ENCODE measurements at places on chromosomes 3 and 15.

DNA sequence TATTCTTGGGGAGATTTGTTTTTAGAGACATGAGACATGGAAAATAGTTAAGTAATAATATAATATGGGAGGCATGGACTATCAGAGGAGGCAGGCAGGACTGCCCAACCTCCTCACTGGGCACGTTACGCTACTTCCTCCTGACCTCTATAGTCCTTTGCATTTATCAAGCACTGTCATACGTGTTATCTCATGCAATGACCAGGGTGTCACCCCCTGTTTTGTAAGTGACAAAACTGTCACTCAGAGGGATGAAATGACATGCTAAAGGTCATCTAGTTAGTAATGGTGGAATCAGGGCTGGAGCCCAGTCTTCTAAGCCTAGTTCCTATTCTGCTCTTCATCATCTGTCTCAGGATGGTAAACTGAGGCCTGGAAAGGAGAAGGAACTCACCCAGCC, 66.7 kb downstream of the ST6GAL1 start:
- DNase-seq = no peak

DNA sequence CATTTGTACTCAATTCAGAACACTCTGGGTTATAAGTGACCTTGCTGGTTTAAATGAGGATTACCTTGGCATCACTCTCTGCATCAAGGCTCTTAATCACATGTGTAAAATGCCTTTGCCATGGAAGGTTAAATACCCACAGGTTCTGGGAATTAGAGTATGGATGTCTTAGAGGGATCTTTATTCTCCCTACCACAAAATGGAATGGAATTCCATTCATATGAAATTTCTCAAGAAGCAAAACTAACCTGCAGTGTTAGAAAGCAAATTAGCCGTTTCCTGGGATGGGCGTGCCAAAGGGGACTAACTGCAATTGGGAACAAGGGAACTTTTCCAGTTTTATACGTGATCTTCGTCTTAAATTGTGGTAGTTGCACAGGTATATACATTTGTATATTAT, 39.8 kb downstream of the TBL1XR1 start:
- no peak for DNase-seq

DNA sequence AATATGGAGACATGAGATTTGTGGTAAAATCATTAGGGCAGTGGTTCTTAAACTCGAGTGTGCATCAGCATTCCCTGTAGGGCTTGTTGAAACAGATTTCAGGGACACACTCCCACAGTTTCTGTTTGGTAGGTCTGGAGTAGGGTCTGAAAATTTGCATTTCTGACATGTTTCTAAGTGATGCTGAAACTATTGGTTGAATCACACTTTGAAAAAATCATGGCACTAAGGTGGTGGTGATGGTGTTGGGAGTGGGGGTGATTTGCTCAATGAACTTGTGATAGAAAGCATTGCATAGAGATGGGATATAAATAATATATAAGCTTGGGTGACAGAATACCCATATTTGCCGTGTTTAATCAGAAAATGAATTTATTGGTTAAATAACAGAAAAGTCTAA, 11.3 kb downstream of the MITF start:
- DNase-seq = no peak

DNA sequence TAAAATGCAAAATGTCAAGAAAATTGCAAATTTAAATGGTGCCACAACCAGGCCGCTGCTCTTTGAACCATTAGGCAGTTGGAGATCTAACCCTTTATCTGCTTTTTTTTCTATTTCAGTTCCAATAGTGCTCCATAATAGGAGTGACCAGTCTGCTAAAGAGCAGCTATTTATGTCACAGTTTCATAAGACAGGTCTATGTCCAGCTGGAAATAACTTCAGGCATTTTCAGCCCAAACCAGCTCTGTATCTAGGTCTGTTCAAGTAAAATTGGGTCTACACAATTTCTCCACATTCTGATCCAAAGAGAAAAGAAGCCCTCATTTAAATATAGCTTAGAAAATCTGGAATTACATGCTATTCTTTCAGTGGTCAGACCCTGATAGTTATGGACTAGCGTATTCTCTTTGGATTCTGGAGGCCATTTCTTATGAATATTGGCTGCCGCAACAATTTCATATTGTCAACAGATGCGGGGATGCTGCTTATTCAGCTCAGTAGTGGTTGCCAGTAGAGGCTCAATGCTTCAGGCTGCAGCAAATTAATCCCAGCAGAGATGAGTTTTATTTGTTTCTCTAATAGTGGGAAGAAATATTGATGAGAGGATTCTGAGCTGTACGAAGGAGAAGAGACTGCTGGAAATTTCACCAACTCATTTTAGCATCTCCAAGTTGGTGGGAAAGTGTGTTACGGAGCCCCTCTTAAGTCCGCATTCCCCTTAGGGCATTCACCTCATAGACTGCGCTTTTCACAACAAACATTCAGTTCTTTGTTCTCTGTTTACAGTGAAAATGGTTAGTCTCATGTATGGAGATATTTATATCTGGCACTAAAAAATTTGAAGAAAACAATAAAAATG, 887.0 kb downstream of the ROBO1 start:
- peak; percentile 75 for DNase-seq

GRCh38 chr3:44712455-44713075, at the start of gene ZNF502:
Gene ZNF502 (plus strand): TSS chr3:44712660. CDS start chr3:44720262, 7,602 bp downstream.
- DNase-seq = peak; percentile 81

DNA sequence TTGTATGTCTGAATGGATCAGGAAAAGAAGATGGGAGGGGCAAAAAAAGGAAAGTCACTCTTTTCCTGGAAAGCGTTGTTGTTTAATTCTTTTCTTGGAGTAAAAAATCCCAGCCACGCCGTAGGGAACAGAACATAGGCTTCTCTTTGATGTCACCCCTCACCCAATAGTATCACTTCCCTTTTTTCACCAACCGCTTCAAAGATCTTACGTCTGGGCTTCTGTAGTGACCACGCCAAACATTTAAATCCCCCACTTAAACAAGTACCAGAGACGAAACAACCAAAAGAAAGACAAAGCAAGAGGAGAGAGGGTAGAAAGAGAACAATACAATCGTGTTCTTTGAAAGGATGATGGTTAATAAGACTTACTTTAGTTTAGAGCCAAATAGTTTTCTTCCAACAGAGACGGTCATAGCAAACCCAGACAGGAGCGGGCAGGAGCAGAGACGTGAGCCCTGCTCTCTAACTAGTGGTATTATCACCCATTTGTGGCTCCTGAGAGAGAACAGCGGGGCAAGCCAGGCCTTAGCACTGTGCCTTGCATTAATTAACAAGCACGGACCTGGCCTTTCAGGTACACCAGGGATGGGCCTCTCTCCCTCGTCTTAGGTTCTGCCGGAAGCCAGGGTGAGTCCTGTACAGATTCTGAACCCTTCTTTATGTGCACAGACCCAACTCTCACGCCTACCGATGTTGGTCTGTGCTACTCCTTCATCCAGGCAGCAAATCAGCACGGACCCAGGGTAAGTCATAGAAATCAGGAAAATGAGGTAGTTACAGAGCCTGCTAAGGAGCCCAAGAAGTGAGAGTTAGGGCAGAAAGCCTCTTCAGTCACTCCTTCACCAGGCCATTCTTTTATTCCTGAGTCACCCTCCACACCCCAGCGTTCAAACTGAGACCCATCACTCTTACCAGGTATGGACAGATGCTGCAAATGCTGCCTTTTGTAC, 28.2 kb upstream of the BCL6 start:
- DNase-seq = peak; percentile 33

GRCh38 chr3:15329046-15330005, 3.1 kb downstream of the SH3BP5 start:
- DNase-seq = no peak

DNA sequence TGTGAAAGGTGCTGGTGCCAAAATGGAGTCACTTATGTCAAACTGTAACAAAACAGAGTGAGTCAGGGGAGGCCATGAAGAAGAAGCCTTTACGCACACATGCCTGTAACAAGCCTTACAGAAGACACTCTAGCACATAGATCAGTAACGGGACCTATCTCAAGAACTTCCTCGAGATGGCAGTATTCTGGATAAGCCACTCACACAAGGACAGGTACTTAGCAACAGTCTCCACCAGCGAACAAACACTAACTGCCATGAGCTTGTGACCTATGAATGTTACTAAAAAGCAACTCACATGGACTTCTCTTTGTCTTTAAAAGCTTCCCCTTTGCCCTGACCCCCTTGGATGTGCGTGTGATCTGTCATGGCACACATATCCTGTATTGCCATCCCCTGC, 235.1 kb downstream of the CD47 start:
- no peak for DNase-seq

GRCh38 chr3:144775551-144775950, 803.9 kb downstream of the DIPK2A start:
- peak; percentile 54 for DNase-seq

DNA sequence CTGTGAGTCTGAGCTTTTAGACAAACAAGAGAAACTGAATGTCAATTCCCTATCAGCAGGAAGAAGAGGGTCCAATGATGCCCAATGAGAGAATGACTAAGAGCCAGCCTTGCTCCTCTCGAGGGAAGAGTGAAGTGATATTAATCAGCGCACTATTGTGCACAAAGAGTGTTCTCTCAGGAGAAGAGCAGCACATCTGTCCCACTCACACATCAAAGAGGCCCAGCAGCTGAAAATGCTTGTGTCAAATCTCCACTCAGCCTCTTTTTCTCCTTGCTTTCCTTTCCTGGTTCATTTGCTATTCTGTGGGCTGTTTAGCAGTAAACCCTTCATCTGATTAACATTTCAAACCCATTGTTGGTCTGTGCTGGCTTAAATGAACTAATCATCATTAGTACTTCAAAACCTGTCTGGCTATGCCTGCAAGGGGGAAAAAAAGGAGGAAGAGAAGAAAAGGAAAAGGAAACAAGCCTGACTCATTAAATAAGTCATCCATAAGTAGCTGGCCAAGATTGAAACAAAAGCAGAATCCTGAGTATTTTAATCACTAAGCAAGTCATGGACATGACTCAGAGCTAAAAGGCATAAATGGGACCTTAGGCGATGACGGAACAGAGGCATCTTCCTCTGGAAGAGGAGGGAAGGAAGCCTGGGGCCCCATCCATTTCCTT, 912.7 kb downstream of the TUSC7 start:
- DNase-seq = no peak

GRCh38 chr15:62452026-62452425, 286.9 kb upstream of the C2CD4B start:
- DNase-seq = no peak

DNA sequence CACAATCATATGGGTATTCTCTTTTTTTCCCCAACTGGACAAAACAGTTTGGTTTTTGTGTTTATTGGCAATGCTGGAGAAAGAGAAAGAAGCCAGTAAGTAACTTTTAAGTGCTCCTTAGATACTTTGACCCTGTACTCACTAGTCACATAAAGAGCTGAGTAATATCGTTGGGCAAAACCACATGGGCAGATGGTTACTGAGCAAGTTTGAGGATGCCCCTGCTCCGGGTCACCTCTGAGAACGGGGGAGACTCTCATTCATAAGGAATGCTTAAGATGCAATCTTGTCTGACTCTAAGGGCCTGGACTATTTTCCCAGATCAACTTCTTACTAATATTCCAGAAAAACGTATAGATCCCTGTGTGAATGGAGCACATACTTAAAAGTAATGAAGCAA, 106.4 kb upstream of the SLC2A2 start:
- DNase-seq = no peak

DNA sequence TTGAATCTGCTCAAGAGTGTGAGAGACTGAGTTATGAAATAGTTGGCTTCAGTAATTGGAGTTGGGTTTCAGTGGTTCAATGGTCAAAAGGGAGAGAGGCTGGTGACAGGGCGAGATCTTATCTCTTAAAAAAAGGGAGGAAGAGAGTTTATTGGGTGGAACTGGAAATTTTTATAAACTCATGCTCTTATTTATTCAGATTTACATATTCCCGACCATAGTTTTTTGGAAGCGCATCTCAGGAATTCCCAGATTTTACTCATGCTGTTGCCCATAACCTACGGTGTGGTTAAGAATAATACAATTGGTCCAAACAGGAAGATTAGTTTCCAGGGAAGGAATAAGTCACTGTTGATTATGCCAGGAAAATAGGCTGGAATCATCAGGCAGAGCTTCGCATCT, 41.4 kb downstream of the CD200 start:
- DNase-seq = no peak

GRCh38 chr3:16865335-16865734, 19.4 kb upstream of the PLCL2 start:
- no peak for DNase-seq

DNA sequence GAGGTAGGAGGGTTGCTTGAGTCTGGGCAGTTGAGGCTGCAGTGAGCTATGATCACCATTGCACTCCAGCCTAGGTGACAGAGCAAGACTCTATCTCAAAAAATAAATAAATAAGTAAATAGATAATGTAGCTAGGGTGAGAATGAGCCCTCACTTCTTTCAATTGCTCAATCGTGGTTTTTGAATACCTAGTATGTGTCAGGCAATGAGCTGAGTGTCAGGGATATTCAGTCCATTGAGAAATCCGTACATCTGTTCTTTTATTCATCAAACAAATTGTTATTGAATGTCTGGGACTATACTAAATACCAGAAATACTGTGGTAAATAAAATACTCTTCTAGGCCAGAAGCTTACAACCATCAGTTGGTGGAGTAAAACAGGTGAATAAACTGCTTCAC, 6.2 kb upstream of the ZNF148 start:
- no peak for DNase-seq

DNA sequence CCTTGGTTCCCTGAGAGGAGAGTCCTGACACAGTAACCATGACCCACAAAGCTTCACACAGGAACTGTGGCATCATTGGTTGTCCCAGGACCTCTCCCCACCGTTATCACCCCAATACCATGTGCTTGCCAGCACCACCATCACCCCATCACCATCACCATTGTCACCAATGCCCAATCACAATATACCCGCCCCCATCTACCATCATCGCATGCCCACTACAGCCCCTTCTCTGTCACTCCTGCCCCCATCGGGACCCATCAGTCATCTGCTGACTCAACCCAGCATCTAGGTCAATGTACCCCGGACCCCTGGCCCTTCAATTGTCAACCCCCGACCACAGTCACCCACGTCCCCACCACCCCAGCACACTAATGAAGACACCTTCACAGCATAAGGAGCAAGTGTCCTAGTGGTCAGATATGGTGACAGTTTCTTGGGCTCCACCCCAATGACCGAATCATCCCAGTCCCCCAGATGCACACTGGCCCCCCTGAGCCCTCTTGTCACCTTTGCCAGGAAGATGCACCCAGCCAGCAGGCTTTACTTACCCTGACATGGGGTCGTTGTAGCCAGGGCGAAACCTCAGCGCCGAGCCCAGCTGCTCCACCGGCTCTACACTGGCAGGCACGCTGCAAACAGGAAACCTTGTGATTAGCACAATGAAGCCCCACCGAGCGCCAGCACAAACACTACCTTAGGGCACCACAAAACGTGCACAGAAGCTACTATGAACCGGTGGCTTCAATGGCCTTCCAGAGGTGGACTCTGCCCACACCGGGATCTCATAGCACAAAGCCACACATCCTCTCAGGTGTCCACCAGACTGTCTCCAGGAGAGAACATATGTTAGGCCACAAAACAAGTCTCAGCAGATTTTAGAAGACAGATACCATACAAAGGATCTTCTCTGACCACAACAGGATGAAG, 25.1 kb downstream of the SHISA5 start:
- DNase-seq = no peak

Data from globus pallidus (tissue), 1 donor.